ENCODE measurements at places on chromosomes 7 and 10.

DNA sequence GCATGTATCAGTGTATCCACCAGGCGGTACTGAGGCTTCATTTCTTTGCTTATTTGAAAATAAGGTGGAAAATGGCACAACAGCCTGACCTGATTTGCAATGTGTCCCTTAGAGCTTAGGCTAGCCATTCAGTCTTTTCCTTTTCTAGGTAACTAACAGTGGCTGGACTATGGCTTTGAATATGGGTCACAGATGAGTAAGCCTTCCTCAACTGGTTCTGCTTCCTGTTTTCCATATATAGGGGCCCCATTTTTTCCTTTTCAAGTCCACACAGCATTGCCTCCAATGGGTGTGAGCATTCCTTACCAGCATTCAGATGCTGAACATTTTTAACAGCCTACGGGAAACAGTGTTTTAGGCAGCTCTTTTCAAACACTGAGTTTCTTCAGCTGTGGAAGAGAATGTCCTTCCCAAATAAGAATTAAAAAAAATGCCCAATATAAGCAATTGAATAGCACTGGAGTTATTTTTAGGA, 3.9 kb upstream of the ITGB1 start:
- DNase-seq, result no peak

DNA sequence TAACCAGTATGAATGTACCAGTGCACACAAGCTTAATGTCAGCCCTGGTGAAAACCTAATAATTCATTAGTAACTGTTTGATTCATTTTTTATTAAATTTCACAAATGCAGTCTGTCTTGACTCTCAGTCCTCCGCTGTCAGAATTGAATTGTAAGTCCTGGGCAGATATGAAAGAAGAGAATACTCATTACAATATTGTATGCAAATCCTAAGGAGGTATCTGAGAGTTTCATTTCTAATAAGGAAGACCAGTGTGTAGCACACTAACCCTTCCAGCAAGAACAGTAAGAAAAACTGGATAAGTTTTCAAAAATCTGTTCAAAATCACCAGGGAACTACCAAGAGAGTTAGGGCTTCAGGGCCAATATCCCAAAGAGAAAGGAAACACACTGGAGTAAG, 652.1 kb downstream of the SUGCT start:
- DNase-seq, result no peak

DNA sequence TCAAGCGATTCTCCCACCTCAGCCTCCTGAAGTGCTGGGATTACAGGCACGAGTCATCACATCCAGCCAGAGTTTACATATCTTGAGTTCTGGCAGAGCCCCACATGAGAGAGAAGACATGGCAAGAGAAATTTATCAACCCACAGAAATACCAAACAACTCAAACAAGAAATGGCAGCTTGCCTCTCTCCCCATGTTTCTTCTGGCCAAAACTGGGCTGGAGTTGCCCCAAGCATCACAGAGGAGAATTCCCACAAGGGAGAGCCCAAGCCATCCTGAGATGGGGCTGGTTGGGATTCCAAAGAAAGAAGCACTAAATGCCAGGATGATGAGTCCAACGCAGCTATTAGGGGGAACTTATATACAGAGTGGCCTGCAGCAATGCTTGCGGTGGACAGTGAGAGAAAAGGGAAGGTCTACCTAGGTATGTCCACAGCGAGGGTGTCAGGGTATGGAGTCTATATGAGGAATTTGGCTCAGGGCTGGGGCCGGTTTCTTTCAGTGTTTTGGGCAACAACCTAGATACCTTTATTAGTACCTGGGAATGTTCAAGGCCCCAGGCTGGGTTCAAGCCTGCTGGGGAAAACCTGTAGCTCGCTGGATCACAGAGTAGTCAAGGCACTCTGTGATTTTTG, 14.5 kb upstream of the PAX4 start:
- no peak for DNase-seq

DNA sequence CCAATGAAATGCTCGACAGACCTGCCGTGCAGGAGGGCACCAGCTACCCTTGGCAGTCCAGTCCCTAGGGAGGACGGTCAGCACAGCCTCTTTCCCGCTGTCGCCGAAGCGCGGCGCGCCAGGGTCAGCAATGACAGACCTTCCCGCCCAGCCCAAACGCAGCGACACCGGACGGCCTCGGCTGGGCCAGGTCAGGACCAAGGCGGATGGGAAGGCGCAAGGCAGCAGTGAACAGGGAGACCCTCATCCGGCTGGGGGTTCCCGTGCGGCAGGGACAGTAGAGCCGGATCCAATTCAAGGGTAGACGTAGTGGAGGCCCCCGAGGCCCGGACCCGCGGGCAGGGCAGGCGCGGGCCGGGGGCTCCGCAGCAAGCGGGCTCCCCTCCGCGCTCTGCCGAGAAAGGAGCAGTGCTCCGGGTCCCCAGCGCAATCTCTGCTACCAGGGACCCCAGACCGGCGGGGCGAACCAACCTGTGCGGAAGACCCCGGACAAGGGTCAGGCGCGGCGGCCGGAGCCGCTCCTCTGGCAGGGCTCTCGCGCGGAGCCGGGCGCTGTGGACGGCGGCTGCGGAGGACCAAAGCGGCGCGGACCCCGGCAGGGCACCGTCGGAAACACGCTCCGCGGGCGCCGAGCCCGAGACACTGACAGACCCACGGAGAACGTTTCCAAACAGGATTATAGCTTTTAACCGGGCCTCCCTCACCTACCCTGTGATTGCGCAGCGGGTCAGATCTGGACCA, at the start of gene SEC31B:
Gene SEC31B, minus strand, starts transcription at position 551 of the 741 bp plus-strand sequence. CDS start 2,909 bp downstream, outside the sequence.
- peak; percentile 71 for DNase-seq

- DNase-seq, result no peak
Observed at GRCh38 chr10:124153023-124153826, 59.8 kb upstream of the CHST15 start.

GRCh38 chr10:12873172-12873571, 128.3 kb downstream of the CCDC3 start:
- DNase-seq, result no peak

- DNase-seq, result no peak
Observed at GRCh38 chr7:97118306-97118917, 914 bp downstream of the SDHAF3 start.

GRCh38 chr10:28954211-28954610, 276.9 kb downstream of the BAMBI start:
- no peak for DNase-seq

DNA sequence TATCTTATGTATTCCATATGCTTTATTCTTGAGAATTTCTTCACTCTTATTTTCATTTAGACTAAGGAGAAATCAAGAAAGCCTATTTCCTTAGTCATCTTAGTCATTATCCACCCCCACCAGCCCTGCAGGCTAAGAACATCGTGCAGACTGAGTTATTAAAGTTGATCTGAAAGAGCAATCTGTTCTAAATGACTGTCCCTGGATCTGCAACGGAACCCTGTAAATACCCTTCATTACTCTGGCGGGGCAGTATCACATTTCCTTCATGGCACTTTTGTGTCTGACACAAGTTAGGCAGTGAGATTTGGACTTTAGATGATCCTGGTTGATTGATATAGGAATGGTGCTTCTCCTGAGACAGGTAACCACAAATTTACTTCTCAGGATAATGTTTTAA, 3.5 kb upstream of the MYPN start:
- DNase-seq, result peak; percentile 30

- DNase-seq, result no peak
Observed at GRCh38 chr10:19929506-19930140, 113.4 kb downstream of the PLXDC2 start.

DNA sequence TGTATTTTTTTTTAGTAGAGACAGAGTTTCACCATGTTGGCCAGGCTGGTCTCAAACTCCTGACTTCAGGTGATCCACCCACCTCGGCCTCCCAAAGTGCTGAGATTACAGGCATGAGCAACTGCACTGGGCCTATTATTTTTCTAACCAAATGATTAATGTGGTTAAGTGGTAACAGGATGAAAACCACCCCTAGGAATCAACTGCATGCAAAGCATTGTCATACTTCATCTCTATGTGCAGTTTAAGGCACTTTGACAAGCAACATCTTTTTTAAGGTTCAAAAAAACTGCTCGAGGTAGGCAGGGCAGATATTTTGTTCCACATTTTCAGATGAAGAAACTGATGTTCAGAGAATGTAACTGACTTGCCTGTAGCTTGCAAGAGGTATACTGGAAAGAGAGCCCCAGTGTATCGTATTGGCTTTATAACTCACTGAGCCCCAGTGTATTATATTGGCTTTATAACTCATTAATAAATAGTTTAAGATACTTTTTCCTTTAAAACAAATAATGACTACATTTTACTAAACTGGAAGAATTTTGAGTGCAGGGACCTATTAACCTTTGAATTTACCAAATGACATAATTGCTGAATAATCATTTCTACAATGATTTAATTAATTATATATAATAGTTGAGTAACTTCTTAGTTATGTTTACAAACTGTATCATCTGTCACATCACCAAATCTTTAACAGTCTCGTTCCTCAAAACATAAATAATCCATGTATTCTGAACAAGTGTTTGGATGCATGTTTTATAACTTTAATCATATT, 38.1 kb downstream of the RTKN2 start:
- DNase-seq, result no peak

GRCh38 chr10:49691588-49691987, 12.1 kb downstream of the C10orf53 start:
- DNase-seq, result no peak

DNA sequence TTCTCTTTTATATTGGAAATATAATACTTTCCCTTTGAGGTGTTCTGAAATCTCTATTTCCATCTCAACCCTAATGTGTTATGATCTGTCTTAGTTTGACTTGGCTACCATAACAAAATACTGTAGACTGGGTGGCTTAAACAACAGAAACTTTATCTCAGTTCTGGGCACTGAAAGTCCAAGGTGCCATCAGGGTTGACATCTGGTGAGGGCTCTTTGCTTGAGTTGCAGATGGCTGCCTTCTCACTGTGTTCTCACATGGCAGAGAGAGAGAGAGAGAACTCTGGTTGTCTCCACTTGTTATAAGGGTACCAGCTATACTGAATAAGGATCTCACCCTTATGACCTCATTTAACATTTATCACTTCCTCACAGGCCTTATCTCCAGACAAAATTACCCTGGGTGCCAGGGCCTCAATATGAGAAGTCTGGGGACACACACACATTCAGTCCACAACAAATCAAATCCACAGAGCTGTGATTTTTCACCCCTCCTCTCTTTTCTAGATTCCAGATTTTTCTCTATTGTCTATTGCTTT, 104.5 kb downstream of the SRI start:
- no peak for DNase-seq

- peak; percentile 43 for DNase-seq
Observed at GRCh38 chr7:132709971-132710567, 133.8 kb upstream of the PLXNA4 start.

GRCh38 chr10:87642988-87643387, 16.7 kb upstream of the PAPSS2 start:
- no peak for DNase-seq

DNA sequence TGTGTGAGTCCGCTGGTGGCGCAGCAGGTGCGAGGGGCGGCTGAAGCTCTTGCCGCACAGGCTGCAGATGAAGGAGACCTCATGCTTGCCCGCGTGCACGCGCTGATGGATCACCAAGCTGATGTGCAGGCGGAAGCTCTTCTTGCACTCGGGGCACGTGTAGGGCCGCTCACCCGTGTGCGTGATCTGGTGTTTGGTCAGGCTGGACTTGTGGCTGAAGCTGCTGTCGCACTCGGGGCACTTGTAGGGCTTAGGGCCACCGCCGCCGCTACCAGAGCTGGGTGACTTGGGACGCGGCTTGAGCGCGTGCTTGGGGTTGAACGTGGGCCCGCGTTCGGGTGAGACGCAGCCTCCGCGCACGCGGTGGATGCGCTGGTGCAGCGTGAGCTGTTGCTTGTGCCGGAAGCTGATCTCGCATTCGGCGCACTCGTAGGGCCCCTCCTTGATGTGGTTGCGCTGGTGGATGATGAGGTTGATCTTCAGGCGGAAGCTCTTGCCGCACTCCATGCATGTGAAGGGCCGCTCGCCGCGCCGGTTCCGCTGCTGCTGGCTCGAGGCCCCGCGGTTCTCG, 28.7 kb downstream of the ZNF777 start:
- DNase-seq, result no peak
